ENCODE measurements at places on chromosomes 12 and 14. TPM values are rescaled to one million over a fixed set of nuclear protein-coding genes. Genes with fewer than 3 reads are reported as not detected.

- no peak for DNase-seq
Measured at GRCh38 chr12:54059668-54060067, 6.0 kb downstream of the HOXC4 start.

GNG2 gene
- total RNA-seq, result 19.3 TPM

GPD1 gene
- 0.58 TPM for total RNA-seq

DNA sequence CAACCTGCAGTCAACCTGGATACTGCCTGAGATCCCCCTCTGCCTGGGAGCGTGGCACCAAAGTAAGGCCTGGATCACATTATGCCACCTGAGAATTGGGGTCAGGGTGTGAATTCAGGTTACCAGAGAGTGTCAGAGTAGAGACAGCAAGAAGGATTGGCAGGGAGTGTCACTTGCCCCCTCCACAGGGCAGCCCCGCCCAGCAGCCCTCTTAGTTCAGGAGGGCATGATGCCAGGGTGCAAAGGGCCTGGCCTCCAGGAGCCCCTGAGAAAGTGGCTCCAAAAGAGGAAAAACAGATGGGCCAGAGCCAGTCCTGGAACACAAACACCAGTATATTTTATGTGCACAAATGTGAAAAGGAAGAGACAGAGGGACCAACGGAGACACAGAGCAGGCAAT lies 18.6 kb downstream of the TMEM229B start:
- no peak for DNase-seq

FAM186B gene
- total RNA-seq, result 0.19 TPM

ZFYVE26 gene
- total RNA-seq, result 21.9 TPM

GRCh38 chr12:78185109-78185508 lies 354.4 kb downstream of the NAV3 start:
- no peak for DNase-seq

TC2N gene
- total RNA-seq, result 0.59 TPM

G2E3 gene
- total RNA-seq, result 51.0 TPM

SERPINA3 gene
- 0.17 TPM for total RNA-seq

APOF gene
- not detected for total RNA-seq

GRCh38 chr12:23561364-23562345 lies 387.8 kb downstream of the SOX5 start:
- DNase-seq, result no peak

DNA sequence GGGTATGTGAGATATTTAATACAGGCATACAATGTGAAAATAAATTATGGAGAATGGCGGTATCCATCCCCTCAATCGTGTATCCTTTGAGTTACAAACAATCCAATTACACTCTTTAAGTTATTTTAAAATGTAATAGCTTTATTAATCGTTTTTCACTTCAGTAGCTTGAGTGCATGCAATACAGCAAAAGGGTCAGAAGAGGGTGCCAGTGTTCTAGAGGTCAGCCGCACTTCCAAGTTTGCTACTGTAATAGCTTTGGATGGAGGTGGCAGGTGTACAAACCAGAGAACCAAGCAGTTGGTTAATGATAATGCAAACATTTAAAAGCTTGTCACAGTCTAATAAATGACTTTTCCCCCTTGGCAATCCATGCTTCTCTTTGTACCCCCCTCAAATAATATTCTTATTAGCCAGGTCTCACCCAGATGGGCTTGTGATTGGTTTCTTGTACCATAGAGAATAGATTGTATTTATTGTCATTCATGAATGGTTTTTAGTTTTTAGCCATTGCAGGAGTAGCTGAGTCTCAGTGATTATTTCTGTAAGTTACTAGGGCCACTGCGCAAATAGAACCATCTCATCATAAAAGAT lies 127.0 kb downstream of the ERC1 start:
- DNase-seq, result peak; percentile 74

CSAD gene
- 37.5 TPM for total RNA-seq

LRP6 gene
- total RNA-seq, result 108 TPM

SERPINA5 gene
- not detected for total RNA-seq

DNA sequence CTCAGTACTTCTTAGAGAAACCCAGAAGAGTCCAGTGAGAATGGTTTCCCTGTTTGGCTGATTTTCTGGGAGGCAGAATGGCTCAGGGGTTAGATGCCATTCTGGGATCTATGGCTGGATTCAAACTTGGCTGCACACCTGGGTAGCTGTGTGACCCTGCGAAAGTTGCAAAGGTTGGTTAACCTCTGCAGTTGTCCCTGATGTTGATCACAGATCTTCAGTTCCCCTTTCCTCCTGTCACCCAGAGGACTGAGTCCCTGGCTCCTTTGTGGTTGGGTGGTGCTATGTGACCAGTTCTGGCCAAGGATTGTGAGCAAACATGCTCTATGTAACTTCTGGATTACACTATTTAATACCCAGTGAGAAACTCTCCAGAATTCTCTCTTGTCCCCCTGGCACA lies 418.0 kb downstream of the RGS6 start:
- no peak for DNase-seq

SLC7A7 gene
- 1.9 TPM for total RNA-seq

GLI1 gene
- 22.6 TPM for total RNA-seq

- DNase-seq, result no peak
Measured at GRCh38 chr12:78418919-78419318, 445.7 kb upstream of the SYT1 start.

- DNase-seq, result no peak
Measured at GRCh38 chr12:89540586-89540985, 14.7 kb upstream of the POC1B start.

- no peak for DNase-seq
Measured at GRCh38 chr12:95951515-95951914, 8.4 kb downstream of the AMDHD1 start.

DHRS4 gene
- total RNA-seq, result 11.4 TPM

- DNase-seq, result no peak
Measured at GRCh38 chr12:128871516-128871892, 18.2 kb downstream of the GLT1D1 start.

DNA sequence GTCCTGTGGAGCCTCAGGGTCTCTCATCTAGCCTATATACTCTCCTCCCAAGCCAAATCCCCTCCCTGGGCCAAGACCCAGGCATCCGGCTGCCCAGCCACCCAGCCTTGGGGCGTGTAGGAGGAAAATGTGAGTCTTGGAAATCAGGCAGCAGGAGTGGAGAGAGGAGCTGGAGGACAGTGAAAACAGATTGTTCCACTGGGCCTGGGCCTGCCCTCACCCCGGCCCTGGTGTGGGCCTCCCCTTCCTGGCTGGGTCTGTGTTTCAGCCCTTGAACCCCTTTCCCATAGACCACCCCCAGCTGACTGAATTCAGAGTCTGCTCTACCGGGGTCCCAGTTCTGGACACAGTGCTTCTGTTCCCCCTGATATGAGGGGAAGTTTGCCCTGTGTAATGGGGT lies 6.7 kb downstream of the ITGA5 start:
- DNase-seq, result no peak

ART4 gene
- total RNA-seq, result not detected

- no peak for DNase-seq
Measured at GRCh38 chr12:114626-115211, 48.2 kb downstream of the IQSEC3 start.

NYNRIN gene
- 8.6 TPM for total RNA-seq

- no peak for DNase-seq
Measured at GRCh38 chr12:30927222-30927611, 669 bp downstream of the TSPAN11 start.

- DNase-seq, result no peak
Measured at GRCh38 chr14:64673748-64674147, 30.5 kb upstream of the PLEKHG3 start.

- peak; percentile 86 for DNase-seq
Measured at GRCh38 chr12:14961466-14962152, at the start of gene ARHGDIB. Gene ARHGDIB (minus strand): TSS chr12:14961601. CDS start chr12:14950712, 10,889 bp downstream.

PRIMA1 gene
- total RNA-seq, result 0.20 TPM

SLCO1A2 gene
- total RNA-seq, result not detected

DNA sequence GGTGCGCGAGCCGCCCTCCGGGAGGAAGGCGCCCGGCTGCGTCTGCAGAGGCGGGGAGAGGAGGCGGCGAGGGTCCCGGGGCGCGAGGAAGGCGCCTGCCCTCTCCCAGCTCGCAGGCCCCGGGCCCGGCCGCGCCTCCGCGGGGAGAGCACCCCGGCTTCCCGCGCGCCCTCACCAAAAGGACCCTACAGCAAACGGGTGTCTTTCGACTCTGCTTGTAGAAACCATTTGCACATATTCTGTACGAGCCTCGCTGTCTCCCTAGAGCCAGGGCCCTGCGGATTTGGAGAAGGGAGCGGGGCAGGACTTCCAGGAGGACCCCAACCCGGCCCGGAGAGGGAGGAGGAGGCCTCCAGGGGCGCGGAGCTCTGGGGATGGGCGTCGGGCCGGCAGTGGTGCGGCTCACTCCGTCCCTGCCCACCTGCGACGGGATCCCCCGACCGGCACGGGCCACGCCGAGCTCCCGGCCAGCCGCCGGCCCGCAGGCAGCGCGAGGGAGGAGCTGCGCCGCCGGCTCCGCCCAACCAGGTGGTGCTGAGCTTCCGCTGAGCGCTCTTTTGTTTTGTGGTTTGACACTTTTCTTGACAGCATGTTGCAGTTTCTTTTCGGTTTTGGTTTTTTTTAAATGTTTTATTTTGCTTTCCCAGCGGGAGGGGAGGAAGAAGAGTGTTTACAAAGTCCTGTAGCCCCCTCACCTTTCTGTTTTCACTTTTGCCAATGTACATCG lies 103.3 kb upstream of the FKBP4 start:
- no peak for DNase-seq

DNA sequence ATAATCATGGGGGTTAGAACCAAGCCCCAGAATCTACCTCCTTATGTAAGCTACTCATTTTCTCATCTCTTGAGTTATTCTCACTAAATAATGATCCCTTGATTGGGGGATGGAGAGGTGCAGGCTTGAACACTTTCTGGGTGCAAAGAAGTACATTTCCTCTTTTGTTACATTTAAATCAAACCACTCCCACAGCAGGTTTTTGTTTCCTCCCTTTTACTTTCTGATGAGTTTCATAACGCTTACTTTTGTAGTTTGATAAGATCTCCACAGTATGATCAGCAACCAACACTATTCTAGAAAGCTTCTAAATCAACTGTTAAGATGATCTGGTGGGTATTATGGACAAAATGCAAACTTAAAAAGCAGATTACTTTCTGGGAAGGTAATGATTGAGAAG lies 20.5 kb downstream of the VCPKMT start:
- no peak for DNase-seq

SLC2A14 gene
- 0.09 TPM for total RNA-seq

MIP gene
- not detected for total RNA-seq

Data from A673 (cell line).